ENCODE measurements at places on chromosomes 2 and 18. TPM values are rescaled to one million over a fixed set of nuclear protein-coding genes. Genes with fewer than 3 reads are reported as not detected.
A peak's percentile ranks its signal among the peaks of the same experiment; 100 is the strongest.

GRCh38 chr2:190207930-190208329, 111.7 kb downstream of the HIBCH start:
- DNase-seq = no peak

GRCh38 chr2:47484396-47484795, 81.4 kb downstream of the MSH2 start:
- DNase-seq = no peak

DNA sequence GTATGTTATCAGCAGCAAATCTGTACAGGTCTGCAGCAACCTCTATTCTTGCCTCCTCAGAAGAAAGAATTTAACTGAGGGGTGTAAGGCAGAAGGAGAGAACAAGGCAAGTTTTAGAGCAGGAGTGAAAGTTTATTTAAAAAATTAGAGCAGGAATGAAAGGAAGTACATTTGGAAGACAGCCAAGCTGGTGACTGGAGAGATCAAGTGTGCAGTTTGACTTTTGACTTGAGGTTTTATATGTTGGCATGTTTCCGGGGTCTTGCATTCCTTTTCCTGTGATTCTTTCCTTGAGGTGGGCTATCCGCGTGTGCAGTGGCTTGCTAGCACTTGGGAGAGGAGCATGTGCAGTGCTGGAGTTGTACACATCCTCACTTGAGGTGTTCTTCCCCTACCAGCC, 16.5 kb upstream of the CERS6 start:
- DNase-seq = no peak

GRCh38 chr18:50696436-50696835, 123.4 kb downstream of the MRO start:
- DNase-seq = peak; percentile 50

DNA sequence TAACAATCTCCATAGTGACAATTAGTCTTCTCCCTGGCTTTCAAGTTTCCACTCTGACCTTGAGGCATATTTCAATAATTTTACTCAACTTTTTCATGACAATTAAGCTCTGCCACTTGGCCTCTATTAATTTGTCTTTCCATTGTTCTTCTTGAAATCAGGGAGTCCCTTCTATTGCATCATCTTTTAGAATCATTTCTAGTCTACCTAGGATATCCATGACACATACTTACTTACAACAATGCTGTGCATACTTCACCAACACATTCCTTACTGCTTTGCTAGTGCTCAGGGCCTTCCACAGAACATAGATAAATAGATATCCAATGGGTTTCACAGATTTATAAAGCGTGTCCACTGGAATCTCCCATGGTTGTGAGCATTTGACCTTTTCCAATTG, 331.5 kb upstream of the LRP1B start:
- no peak for DNase-seq

SLC4A5 gene
- total RNA-seq = 1.5 TPM

MRO gene
- 0.49 TPM for total RNA-seq

GRCh38 chr2:221388891-221389290, 183.2 kb downstream of the EPHA4 start:
- no peak for DNase-seq

DNA sequence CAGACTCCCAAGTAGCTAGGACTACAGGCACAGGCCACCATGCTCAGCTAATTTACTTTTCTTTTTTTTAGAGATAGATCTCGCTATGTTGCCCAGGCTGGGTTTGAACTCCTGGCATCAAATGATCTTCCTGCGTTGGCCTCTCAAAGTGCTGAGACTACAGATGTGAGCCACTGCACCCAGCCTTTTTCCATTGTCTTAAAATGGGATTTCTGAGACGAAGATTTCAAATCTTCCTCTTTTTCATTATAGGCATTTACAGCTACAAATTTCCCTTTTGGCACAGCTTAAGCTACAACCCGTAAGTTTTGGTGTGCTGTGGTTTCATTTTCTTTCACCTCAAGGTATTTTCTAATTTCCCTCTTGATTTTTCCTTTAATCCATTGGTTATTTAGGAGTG, 8.6 kb downstream of the GNLY start:
- DNase-seq = no peak

DNA sequence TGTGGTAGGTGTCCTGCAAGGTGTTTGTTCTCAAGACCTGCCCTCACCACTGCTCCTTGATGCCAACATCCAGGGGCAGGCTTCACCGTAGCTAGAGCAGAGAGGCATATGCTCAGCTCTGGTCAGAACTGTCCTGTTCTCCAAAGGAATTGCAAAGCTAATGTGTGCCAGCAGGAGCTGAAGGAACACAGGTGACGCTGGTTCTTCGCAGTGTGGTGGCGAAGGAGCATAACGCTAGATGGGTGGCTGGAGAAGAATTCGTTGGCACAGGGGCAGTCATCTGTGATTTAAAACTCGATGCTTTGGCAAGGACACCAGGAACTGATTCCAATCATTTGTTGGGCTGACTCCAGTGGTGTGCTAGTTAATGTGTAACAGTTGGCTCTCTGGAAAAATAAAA, 11.4 kb upstream of the PER2 start:
- DNase-seq = peak; percentile 54

DNA sequence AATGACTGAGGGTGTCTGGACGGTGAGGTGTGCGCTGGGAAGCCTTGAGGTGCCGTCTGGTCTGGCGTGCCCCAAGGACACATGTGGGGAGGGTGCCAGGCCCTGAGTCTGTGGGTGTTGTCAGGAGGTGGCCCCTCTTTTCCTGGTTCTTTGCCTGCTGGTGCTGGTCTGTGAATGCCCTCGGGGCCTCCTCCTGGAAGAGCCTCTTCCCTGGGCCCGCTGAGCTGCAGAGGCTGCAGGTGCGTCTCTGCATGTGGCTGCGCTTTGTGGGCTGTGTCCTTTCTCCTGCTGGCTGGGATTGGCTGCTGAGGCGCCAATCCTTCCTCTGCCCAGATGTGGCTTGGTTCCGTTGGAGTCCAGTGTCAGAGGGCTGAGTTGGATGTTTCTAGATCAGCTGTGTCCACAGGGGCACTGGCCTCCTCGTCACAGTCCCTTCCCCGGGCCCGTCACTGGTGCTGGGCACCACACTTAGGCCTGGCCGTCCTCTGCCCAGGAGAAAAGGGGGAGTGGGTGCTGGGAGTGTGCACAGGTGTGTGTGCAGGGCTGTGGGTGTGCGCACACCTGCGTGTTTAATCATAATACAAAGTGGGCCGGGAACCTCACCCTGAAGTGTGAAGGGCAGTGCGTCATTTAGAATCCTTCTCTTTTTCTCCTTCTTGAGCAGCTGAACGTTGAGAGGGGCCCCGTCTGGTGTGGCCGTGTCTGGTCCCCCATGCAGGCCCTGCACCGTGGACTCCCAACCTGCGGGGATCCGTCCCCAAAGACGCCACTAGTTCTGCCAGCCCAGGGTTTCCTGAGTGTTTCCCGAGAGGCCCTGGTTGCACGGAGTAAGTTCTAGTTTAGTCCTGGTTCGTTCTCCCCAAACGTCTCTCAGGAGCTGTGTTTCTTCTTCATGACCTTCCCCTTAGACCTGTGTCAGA, 35.5 kb downstream of the RTP5 start:
- no peak for DNase-seq

GRCh38 chr2:95354925-95355324, 47.6 kb upstream of the FAHD2A start:
- DNase-seq = peak; percentile 32

DNA sequence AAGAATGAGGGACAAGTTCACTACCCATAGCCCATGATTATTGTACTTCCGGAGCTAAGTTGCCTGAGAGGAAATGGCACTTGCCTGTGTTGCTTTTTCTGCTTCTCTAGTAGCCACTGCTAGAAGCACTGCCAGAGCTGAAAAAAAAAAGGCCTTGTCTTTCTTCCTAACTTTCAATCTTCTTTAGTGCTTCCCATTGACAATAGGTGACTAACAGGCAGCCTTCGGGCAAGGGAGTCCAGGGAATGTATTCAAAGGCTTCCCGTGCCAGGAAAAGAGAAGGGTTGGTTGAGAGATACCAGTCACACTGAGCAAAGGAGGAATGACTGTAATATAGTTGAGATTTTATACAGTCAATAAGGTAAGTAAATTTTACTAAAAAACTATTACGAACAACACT, 242.0 kb downstream of the CALCRL start:
- DNase-seq = no peak

DNA sequence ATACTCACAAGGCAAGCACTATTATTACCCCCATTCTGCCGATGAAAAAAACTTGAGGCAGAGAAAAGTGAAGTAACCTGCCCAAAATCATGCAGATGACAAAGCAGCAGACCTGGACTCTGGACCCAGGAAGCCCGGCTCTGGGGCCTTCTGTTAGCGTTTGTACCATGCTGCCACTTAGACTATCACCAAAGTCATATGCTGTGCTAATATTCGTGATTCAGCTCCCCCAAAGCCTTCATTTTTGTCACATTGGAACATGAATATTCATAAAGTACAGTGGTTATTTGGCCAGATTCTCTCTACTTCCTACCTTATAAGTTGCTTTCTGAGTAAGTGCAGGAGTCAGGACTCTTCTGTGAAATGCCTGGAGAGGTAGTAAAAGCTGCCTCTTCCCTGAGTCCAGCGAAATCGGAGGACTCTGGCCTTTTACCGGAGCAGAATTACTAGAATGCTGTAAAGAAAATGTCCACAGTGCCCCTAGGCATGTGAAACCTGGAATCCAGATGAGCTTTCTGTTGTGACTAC, 86.7 kb downstream of the FTCDNL1 start:
- DNase-seq = no peak

- DNase-seq = peak; percentile 67
Measured at GRCh38 chr2:110678457-110679336, 834 bp upstream of the BUB1 start.

RGPD3 gene
- 0.36 TPM for total RNA-seq

DNA sequence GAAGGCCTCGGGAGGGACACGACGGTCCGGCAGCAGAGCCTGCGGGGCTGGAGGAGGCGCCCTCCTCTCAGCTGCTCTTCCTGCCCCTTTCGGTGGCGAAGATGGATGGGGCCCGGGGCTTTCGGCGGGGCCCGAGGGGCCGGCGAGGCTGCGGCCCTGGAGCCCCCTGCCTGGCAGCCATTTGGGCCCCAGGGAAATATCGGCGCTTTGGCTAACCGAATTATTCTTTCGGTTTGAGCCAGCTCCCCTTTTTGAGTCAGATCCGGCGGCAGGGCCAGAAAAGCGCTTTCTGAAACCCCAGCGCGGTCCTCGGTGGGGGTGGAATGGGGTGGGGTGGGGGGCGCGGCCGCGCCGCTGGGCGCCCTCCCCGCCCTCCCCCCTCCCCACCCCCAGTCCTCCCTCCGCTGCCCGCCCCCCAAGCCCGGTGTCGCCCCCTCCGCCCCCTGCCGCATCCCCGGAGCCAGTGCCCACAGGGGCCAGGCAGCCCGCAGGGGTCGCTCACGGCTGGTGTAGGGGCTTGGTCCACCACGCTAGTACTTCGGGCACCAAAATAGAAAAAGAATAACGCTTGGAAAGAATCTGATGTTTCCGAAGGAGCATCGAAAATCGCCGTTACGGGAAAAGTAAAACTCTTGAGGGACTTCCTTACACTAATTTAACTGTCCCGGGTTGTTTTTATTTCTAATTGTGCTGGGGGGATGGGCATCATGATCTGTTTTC, 9.1 kb upstream of the ARID5A start:
- DNase-seq = peak; percentile 69

NETO1 gene
- total RNA-seq = not detected

ERBB4 gene
- total RNA-seq = 0.14 TPM

GCG gene
- total RNA-seq = not detected

- no peak for DNase-seq
Measured at GRCh38 chr2:58398406-58398805, 157.3 kb upstream of the FANCL start.

TMEM247 gene
- not detected for total RNA-seq

COLEC11 gene
- total RNA-seq = 8.2 TPM

CAPN14 gene
- not detected for total RNA-seq

- no peak for DNase-seq
Measured at GRCh38 chr2:210814251-210815025, 258.0 kb downstream of the CPS1 start.

DNA sequence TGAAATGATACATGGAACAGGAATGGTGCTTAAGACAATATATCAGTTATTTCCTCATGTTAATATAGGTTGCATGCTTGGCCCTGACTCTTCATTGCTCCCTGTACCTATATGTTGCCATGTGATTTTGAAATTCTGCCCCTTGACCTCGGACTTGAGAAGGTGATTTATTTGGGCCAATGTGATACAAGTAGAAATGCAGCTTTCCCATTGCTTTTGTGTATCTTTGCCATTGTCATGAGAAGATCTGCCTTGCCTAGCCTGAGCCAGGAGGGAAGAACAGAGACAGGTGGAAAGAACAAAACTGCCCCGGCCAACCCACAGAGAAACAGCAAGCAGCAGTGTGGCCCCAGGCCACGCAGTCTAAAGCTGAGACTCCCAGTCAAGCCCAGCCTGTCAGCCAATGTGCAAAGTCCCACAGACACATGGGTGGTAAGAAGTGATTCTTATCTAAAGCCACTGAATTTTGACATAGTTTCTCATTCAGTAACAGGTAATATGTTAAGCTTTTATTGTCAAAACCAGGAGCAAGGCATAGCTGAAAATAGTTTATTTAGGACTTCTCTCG, 245.7 kb upstream of the RND3 start:
- no peak for DNase-seq

DNA sequence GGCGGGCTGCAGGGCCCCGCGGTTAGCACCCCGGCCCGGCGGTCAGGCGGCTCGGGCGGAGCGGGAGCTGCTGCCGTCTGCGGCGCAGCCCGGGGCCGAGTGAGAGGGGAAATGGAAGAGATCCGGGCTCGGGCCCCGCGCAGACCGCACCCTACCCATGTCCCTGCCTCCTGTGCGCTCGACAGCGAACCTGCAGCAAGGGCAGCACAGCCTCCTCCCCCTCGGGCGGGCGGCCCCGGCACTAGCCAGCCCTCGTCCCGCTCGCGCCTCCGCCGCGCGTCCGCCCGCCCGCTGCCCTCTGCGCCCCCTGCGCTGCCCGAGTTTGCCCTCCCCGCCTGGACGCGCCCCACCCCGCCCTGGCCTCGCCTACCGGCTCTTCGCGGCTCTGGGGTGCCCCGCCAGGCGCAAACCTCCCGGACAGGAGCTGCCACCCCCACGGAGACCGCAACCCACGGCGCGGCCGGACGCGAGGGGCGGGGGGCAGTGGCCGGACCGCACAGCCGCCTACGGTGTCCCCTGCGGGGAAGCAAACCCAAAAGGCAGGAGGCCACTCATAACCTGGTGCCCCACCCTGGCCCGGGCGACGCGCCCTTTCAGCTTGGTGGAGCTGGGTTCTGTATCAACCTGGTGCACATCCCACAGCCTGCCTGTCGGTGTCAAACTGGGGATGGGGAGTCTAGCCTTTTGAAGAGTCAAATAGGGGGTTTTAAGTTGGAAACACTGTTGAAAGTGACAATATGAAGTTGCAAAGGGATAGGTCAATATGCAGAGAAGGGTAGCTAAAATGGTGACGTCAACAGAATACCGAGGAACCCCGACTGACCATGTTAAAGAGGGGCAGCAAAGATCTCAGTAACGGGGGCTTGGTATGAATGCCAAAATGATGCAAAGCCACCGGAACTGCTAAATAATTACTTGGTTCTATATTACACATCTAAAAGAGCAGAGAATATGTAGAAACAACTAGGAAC, at the start of gene IHH:
Gene IHH (minus strand): TSS at position 101 of the 971 bp plus-strand sequence. CDS start 454 bp downstream, outside the sequence.
- DNase-seq = no peak

GRCh38 chr18:58095655-58096054, 51.6 kb downstream of the NEDD4L start:
- DNase-seq = no peak

- no peak for DNase-seq
Measured at GRCh38 chr2:97870396-97870843, 125.3 kb downstream of the TMEM131 start.

RPIA gene
- total RNA-seq = 1.1 TPM

SCLY gene
- total RNA-seq = 10.3 TPM

- no peak for DNase-seq
Measured at GRCh38 chr18:39786477-39786876, 2168.6 kb upstream of the PIK3C3 start.

GRCh38 chr2:239675826-239676715, 275.3 kb upstream of the HDAC4 start:
- no peak for DNase-seq
